DMS79 (cell line): ENCODE measurements at places on chromosomes 2 and 18.

GRCh38 chr2:150572961-150573395 lies 85.5 kb upstream of the RND3 start:
- no peak for DNase-seq

DNA sequence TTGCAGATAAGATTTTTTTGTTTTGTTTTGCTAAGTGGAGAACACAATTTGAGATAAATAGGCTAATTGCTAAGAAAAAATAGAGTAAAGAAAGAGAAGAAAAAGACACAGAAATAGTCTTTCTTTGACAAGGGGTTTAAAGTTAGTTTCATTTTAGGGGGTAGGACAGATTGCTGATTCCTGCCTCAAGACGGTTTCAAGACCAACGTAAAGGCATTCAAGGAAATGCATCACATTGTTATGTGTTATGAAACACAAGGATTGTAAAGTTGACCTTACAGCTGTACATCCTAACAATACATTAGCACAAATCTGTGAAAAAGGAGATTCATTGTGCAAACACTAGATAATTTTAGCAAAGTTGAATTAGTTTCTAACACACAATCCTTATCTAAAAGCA lies 22.7 kb upstream of the ETAA1 start:
- no peak for DNase-seq

DNA sequence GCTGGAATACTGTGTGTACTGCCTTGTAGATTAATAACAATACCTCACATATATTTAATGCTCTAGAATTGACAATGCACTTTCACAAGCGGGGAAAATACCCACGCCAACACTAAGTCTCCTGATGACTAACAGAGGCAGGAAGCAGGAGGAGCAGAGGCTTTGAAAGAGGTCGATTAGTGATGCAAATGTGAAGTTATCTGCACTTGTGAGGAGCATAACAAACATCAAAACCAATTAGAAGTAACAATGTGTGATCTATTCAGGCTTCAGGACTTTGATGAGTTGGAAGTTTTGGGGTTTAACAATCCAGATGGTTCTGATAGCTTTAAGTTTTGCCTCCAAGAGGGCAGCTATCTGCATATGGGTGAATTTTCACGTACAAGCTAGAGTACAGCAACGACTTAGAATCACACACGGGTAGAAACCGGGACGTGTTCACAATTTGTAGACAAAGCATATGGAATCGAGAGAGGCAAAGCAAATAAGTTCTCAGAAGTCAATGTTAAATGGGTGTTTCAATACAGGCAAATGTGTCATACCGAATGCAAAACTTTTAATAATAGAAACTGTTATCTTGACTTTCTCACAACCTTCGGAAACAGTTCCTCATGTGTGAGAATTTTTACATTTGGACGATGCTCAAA lies 114.5 kb downstream of the METTL8 start:
- no peak for DNase-seq

GRCh38 chr2:238387332-238387731 lies 39.4 kb upstream of the ASB1 start:
- no peak for DNase-seq

DNA sequence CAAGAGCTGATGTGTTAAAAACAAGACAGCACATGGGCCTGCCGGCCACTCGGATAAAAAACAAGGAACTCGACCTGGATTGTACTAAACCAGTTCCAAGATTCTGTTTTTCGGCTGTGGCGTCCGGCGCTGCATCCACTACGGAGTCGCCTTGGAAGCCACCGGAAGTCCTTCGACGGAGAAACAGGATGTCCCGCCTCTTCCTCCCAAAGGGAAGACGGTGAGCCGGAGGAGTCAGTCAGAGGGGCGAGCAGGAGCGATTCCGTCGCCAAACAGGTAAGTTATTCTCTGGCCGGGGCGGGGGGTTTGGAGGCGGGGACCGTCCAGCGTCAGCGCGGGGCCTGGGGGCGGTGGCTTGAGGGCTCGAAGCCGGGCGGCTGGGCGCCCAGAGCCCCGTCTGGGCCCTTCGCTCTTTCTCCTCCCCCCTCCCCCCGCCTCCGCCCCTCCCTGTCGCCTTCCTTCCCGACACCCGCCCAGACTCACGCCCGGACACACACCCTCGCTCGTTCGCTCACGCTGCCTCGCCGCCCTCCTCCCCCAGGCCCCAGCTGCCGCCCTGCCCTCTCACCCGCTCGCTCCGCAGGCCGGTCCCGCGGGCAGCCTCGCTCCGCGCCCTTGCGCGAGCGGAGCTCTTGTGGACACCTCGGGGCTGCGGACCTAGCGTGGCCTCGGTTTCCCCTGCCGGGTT lies at the start of gene ZNF407:
Gene ZNF407 (plus strand): TSS at position 209 of the 688 bp plus-strand sequence. CDS start 33,150 bp downstream, outside the sequence.
- DNase-seq: peak; percentile 80

DNA sequence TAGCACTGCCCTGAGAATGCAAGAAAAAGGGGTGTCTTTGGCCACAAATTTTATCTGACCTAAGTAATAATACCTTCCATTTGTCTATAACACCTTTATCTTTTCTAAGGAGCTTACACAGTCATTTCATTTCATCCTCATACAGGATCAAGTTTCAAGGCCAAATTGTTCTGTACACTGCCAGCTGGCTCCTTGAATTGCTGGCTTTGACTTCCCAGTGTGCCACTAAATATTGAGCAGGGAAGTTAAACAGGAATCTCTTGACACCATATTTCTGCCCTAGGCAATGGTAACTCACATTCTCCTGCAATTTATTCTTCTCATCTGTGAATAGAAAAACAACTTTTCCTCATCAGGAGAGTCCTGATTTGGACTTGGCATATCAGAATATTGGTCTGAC lies 195.1 kb upstream of the LRP1B start:
- no peak for DNase-seq

DNA sequence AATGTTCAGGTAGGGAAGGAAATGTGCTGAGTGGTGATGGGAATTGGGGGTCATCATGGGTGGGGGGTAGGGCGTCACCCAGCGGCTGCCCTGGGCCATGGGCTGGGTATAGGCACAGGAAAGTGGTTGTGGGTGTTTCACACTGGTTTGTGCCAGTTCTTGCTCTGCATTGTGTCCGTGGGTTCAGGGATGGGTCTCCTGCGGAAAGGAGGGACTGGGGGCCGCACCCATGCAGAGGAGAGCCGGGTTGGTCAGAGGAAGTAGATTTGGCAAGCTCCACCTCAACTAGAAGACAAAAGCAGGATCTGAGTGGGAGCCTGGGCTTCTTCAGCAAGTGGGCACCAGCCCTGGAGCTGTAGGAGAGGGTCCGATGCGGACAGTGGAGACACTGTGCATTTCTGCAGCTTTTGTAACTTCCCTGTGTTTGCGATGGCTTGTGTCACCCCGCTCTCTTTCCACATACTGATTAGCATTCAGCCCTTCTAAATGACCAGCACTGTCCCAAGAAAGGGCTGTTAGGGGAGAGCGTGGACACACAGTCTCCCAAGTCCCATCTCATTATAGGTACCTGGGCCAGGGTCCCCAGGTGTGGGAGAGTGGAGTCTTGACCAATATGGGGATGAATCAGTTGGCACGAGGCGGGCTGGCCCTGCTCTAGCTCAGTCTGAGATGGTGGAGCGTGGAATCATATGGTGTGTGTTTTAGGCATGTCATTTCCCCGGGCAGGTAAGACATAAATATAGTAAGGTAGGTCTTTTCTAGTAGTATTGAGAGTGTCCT lies 67.2 kb downstream of the LRRFIP1 start:
- DNase-seq: no peak

DNA sequence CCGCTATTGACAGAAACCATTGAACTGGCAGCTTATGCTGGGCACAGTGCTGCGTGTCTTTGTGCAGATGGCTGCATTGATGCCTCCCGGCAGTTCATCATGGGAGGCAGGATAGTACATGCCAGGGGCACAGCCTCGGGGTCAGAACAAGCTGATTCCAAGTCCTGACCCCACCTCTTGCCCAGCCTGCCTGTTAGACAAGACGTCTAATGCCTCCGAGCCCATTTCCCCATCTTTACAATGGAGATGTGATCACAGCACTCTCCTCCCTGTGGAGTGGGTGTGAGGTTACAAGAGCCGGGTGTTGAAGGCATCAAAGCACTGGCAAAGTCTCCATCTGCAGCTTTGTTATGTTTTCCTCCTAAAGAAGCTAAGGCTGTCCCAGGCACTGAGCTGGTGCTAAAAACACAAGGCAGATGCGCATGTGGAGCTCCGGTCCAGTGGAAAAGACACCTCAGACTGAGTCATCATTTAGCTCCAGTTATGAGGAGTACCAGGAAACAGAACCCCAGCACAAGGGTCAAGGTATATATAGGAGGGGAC lies 125.7 kb upstream of the EPAS1 start:
- no peak for DNase-seq

GRCh38 chr2:135585586-135585985 lies 54.3 kb downstream of the R3HDM1 start:
- DNase-seq: no peak

DNA sequence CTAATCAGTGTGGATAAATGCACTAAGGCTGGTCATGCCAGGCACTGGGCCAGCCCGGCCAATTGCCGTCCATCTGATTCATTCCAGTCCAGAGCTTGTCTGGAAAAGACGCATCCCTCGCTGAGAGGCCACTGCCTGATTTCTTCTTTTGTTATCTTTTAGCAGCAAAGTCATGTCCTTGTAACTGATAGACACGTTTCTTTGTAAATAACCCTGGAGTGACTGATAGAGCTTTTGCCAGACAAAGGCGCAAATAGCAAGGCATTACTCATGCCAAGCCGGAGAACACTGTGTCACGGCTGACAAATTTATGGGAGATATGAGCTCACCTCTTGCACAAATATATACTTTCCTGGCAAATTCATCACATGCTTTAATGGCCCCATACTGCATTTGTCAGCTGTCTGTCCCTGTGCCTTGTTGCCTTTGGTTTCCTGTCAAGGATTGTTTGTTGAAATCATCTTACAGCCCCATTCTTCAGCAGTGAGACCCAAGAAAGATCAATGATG lies 164.4 kb downstream of the ETAA1 start:
- DNase-seq: no peak

DNA sequence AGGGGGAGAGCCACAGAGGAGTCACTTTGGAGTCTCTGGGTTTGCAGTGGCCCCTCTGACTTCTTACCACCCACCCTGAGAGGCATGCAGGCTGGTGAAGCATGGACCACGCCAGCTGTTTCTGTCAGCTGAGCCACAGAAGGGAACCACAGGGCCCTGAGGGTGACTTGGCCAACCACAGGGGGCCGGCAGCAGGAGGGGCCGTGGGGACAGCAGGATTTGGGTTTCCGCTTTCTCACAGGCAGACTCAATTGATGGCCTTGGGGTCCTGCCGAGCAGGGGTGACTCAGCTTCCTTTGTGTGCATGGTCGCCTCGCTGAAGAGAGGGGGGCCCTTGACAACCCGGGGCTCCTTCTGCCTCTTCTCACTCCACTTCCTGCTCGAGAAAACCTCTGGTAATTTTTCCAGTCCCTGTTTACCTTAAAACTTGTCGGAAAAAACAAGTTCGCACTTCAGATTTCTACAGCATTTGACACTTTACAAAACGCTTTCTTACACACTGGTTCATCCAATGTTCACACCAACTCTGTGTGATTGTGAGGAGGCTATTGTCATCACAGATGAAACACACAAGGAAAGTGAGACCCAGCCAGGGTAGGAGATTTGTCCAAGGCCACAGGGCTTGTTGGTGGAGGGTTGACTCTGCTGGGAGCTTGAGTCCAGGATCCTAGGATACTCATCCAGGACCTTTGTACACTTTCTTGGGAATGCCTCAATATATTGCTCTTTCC lies 311.2 kb downstream of the LPIN1 start:
- DNase-seq: no peak

GRCh38 chr2:153971250-153971649 lies 99.5 kb downstream of the GALNT13 start:
- no peak for DNase-seq

GRCh38 chr18:56565046-56565445 lies 73.3 kb downstream of the TXNL1 start:
- no peak for DNase-seq

GRCh38 chr2:86134709-86135108 lies 28.7 kb downstream of the PTCD3 start:
- DNase-seq: no peak

DNA sequence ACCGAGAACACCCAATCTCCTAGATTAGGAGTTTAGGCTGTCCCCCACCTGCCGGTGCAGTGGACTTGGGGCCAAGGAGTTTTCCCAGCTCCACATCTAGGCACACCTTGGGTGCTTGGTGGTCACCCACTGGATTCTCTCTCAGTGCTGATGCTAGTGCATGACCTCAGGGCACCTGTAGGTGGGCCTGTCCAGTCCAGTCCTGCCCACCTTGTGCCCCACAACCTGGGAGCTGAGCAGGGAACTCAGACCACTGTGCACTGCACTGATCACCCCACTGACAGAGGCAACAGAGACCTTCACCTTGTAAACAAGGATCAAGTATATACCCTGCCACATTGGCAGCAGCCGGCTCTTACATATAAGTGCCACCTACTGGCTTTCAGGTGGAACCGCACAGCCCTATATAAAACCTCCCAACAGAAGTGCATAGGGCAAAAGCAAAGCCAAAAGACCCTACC lies 12.7 kb upstream of the CDH19 start:
- no peak for DNase-seq

DNA sequence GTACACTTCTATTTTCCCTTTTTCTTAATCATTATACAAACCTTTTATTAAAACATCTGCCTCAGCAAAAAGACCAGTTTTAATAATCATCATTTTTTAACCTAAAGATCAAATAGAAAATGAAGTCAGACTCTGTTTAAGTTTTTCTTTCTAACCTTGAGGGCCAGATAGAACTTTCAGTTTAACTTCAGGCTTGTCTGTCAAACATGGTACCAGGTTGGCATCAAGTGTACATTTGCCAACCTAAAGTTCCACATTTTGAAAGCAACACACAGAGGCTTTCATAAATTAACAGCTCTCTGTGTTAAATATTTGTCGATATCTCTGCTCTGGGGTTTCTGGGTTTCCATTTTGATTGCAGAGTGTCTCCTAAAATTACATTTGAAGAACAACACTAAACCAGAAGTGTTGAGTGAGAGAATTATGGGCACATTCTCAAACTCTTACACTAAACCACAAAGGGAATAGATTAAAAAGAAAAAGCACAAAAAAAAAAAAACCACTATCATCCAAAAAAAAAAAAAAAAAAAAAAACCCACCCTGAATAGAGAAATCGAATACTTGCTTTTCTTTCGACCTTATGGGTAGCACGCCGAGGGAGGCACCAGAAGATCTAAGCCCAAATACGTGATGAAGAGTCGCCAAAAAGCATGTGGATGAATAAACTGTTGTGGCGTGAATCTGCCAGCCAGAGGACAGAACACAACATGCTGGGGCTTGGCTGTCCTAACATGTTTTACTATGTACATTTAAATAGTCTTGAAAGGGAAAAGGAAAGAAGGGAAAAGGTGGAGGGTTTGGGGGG lies 166.2 kb downstream of the TCF4 start:
- no peak for DNase-seq

GRCh38 chr2:113077921-113078320 lies 10.2 kb downstream of the IL1F10 start:
- DNase-seq: no peak

- no peak for DNase-seq
Observed at GRCh38 chr2:37543999-37544557, 127.4 kb downstream of the CDC42EP3 start.

GRCh38 chr2:162257425-162257824 lies 14.2 kb upstream of the FAP start:
- DNase-seq: no peak

- DNase-seq: no peak
Observed at GRCh38 chr2:235745597-235745996, 251.8 kb downstream of the AGAP1 start.

- DNase-seq: no peak
Observed at GRCh38 chr2:224363281-224363680, 38.6 kb downstream of the FAM124B start.
